ENCODE measurements at places on chromosomes 4 and X.
A peak's percentile ranks its signal among the peaks of the same experiment; 100 is the strongest.

GRCh38 chr4:36332023-36332781, 50.8 kb downstream of the DTHD1 start:
- DNase-seq, result peak; percentile 87

DNA sequence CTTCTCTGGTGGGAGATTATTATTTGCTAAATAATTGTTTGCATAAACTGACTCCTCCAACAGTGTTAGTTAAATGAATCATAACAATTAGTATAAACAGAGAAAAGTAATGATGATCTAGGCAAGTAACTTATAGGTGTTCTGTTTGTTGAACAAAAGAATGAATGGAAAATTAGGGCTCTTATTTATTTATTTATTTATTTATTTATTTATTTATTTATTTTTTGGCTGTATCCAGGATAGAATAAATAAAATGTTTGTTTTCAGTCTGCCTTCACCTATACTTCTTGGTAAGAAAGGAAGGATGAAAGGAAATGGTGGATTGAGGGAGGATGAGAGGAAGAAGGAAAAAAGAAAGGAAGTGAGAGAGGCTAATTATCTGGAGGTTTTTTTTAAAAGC, 561.6 kb upstream of the MAGEB2 start:
- no peak for DNase-seq

DNA sequence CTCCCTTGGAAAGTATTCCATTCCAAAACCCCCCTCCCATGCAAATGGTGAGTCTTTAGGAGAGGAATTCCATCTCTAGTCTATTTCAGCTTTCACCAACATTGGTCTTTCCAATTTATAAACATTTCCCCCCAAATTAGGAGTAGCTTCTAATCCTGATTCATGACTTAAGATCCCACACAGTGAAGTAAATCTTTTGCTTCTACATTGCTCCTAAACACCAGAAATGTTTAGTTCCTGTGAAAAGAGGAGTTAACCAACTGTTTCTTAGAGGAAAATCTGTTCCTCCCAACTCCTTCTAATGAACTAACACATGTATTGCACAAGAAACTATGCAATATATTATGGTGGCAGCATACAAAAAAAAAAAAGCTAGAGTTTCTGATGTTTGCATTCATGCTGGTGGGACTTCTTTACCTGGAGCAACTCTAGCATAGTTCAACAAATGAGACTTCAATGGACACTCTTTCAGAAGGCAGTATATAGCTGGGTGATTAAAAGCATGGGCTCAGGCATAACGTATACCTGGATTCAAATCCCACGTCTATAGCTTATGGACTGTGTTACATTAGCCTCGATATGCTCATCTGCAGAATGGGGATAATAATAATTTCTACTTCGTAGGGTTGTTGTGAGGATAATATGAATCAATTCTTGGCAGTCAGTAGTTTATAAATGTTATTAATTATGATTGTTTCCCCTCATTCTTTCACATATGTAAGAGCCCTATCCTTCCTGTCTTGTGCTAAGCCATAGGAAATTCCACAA, 131.6 kb upstream of the TMEM164 start:
- no peak for DNase-seq

DNA sequence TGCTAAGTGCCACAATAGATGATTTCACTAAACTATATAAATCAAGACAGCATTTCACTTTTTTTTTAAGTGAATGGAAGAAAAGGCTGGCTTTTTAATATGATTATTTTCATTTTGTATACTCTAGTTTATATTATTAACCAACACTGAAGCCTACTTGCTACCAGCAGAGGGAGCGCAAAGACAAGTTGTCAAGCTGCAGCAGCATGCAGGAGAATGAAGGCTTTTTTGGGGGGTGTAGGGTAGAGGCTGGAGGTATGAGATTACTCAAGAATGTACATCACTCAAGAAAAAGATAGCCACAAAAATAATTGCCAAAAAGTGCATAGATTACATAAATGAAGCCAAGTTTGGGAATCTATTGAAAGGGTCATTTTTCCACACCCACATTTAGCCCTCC, 519.5 kb downstream of the FGF13 start:
- peak; percentile 31 for DNase-seq

DNA sequence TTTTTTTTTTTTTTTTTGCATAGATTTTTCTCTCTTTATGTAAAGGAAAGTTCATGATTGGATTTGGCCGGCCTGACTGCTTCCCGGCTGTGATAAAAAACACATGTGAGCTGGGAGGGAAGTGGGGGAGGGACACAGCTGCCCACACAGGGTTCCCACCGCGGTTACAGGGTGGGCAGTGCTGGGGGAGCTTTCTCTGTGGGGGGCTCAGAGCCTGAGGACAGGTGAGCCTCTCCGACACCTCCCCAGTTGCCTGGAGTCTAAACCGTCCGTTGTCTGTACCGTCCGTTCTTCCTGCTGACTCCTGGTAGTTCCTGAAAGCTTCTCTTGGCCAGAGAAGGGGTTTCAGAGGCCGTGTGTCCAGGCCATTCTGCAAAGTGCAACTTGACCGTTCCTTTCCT, 21.8 kb downstream of the SHOX start:
- DNase-seq, result no peak

DNA sequence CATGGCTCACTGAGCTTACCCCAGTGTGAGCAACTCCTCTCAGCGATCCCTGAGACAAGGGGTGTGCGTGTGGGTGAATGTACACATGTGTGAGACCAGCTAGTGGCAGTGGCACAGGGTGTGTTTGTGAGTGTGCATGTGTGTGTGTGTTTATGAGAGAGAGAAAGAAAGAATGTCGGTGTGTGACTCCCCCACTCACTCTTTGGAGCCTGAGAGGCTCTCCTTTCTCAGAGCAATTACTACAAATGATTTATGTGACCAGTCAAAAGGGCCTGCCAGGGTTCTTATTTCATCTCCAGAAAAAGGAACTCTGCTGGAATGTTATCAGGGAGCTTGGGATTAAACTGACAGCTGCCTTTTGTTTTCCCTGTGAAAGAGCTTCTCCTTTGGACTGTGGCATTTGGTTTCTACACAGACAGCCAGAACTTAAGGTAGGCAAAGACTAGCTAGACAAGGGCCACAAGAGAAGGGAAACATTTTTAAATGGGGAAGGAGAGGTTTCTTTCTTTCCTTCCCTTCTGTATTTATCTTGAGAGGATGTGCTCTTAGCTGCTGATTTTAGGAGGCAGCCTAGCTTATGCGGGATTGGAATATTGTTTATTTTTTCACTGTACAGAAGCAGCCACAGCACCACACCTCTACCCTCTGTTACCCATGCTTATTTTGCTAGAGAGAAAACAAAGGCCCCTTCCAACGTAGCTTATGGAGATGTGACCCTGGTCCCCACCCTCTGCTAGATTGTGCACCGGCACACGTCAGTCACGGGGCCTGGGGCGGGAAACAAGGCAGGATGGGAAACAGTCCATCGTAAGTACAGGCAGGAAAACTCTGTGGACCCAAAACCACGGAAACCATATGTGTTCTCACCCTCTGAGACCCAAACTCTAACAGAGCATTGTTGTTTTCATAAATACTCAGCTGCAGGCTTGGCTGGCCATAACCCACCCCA, 143.5 kb downstream of the MGST2 start:
- DNase-seq, result no peak

GRCh38 chr4:98444371-98444770, 183.2 kb downstream of the RAP1GDS1 start:
- no peak for DNase-seq

- DNase-seq, result no peak
Measured at GRCh38 chrX:87572901-87573300, 55.3 kb downstream of the KLHL4 start.

- no peak for DNase-seq
Measured at GRCh38 chrX:29281078-29281742, 694.0 kb downstream of the IL1RAPL1 start.

DNA sequence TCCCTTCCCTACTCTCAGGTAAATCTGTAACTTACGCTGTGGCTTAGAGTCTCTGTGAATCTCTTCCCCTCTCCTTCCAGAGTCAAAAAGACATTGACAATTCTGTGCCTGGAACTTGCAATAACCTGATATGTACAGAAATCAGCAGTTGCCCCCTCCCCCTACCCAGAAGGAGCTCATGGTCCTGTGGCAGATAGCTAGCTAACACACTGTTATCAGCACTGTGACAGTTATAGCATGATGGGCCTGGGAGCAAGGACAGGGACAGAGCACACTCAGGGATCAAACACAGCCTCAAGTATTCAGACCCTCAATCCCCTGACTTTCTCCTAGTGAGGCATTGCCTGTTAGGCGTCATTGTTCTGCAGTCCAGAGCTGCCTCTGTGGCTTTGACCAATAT, 18.7 kb upstream of the MAGEA10 start:
- no peak for DNase-seq

GRCh38 chr4:723751-724530, 18.3 kb downstream of the PCGF3 start:
- no peak for DNase-seq

GRCh38 chr4:170090352-170091052, 746 bp upstream of the AADAT start:
- DNase-seq, result no peak

DNA sequence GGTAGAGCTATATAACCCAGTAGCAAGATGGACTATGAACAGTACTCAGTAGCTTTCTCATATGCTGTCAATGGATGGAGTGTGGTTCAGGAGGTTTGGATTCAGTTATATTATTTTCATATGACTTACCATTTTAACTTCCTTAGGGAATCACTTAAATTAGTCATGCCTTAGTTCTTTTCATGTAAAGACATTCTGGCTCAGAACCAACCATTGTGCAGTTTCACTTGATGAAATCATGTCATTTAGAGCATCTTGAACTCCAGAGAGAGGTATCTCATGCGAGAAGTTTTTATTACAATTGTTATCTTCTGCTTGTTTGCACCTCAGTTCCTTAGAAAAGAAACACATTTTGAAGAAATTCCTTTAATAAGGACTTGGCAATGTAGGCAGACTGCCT, 55.8 kb downstream of the IL1RAPL2 start:
- no peak for DNase-seq

DNA sequence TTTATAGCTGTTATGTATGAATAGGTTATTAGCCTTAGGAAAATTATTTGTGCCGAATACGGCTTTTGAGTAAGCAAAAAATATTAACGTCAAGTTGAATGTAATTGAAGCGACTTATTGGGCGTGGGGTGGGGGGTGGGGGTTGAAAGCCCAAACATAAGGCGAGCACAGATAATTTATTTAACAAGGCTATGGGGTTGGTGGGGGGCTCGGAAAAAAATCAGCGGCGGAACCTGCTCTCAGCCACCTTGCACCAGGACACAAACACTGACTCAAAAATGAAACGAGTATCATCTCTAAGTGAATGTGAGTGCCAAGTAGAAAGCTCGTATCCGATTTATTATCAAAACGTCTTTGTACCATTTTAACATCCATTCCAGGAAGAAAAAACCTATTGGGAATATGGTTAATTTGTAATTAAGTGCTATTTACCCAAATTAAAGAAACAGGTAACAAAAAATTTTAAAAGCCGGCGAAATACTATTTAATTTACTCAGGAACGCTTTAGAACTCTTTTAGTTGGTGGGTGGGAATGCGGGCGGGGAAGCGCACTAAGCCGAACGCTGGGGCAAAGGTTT, 902 bp upstream of the LARP1B start:
- no peak for DNase-seq

DNA sequence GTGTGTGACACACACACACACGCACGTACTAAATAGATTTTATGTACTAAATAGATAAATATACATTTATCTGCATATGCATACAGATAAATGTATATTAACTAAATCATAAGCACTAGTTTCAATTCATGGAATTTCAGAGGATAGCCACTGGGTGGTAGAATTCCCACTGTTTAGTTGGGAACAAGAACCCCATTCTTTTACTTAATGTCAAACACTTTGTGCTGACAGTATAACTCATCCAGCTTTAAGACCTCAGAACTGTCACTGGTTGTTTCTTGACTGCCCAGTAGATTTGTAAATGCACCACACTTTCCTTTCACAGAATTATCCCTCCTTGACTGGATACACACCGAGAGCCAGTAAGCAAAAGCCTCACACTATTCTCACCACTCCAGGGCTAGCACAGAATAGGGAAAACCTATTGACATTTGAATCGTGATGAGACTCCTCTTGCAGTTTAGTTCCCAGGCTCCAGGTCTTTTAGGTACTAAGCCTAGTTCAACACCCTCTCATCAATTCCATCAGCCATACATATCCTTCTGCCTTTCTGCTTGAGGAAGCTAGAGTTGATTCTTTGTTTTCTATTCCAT, 32.4 kb downstream of the PPARGC1A start:
- no peak for DNase-seq

DNA sequence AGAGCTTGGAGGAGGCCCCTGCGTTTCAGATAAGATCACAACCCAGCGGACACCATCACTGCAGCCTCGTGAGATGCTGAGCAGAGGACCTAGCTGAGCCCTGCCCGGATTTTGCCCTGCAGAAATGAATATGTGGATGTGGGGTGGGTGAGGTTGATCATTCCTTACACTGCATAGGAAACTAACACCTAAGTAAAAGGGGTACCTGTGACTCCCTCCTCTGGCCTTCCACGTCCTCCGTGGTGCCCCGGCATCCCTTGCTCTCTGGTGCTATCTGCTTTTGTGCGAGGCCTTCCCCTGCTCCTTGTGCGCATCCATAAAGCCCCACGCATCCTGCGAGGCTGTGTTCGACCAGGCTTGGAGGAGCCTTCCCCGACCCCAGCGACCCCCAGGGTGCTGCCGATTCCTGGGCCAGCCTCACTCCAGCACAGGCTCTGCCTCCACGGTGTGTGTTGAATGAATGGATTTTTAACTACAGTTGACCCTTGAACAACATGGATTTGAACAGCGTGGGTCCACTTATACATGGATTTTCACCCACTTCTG, 25.6 kb upstream of the GPR78 start:
- no peak for DNase-seq

DNA sequence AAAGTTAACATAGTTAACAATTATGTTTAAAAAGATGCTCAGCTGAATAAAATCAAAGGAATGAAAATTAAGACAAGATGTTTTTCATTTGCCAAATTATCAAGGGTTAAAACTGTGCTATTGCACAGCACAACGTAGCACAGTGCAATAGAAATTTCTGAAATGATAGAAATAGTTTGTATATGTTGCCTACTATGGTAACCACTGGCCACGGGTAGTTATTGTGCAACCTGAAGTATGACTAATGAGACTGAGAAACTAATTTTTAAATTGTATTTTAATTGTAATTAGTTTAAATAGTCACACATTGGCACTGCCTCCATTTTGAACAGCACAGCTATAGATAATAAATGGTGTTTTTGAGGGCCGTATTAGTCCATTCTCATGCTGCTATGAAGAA, 343.1 kb upstream of the FAM241A start:
- DNase-seq, result no peak

DNA sequence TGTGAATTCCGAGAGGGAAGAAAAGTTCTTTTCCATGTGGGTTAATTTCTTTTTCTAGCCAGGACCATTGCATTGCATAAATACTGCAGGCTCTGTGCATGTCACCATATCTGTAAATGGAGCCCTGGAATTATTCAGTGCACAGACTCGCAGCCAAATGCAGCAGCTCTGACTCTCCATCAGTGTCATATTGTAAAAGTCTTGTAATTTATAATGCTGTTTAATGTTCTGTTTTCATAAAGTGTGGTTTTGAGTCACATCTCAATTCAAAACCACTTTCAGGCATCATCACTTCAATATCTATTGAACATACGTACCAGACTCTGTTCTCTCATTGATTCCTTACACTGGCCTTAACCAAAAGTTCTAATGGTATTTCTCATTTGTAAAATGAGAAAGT, 193.9 kb upstream of the RPL34 start:
- DNase-seq, result no peak

- no peak for DNase-seq
Measured at GRCh38 chr4:14289708-14290107, 662.2 kb upstream of the BOD1L1 start.
